ENCODE measurements at places on chromosomes 13 and 19.

DNA sequence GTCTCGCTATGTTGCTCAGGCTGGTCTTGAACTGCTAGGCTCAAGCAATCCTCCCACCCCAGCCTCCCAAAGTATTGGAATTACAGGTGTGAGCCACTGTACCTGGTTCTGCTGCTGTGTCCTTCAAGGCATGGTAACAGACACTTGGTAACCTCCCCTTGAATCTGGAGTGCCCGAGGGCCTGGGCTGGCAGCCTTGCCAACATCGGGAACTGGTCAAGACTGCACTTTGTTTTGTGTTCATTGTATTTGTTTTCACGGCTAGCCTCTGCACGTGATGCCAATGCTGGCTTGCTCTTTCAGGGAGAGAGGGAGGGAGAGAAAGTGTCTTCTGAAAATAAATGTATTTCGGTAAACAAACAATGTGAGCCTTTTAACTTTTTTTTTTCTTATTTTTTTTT, 12.0 kb downstream of the CERS4 start:
- DNase-seq, result peak; percentile 22

DNA sequence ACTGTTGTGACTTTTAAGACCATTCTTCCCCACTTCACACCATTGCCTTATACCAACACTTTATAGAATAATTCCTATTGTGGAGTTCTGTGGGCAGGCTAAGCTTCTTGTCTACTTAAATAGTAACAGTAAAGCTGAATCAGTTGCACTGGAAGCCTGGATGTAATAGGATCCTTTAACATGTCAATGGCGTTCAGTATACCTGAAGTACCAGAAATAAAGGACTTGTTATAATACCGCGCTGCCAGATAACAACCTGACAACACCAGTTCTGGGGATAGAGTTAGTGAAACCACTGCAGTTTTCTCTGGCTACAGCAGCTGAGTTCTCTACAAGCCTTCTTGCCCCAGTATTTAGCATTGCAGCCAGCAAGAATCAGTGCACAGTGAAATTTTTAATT, 52.0 kb upstream of the TNFRSF19 start:
- DNase-seq, result no peak

- no peak for DNase-seq
These were observed 1442.6 kb downstream of the SLITRK5 start for GRCh38 chr13:89113744-89114143.

GRCh38 chr19:30065680-30066606, 123.9 kb downstream of the URI1 start:
- DNase-seq, result no peak

- no peak for DNase-seq
These were observed 133.5 kb downstream of the TRPC4 start for GRCh38 chr13:37736045-37736444.

DNA sequence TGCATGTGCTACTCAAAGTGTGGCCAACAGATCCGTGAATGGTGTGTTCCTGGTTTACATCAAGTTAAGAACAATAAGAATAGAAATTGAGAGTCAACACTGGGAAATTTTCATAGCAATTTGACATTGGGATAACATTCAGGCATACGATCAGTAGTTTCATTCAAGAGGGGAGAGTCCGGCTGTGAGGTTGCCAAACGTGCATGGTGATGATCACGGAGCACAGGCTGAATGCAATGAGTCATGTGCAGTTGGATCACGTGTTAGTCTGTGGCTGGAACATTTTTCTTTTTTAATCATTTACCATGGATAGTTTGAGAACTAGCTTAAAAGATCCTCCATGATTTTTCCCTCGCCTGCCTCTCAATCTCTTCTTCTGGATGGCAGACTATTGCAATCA, 2.5 kb upstream of the DCT start:
- peak; percentile 15 for DNase-seq

- DNase-seq, result no peak
These were observed 11.7 kb downstream of the UGGT2 start for GRCh38 chr13:96041326-96042110.

- DNase-seq, result no peak
These were observed 5.3 kb upstream of the TCF3 start for GRCh38 chr19:1657746-1658145.

DNA sequence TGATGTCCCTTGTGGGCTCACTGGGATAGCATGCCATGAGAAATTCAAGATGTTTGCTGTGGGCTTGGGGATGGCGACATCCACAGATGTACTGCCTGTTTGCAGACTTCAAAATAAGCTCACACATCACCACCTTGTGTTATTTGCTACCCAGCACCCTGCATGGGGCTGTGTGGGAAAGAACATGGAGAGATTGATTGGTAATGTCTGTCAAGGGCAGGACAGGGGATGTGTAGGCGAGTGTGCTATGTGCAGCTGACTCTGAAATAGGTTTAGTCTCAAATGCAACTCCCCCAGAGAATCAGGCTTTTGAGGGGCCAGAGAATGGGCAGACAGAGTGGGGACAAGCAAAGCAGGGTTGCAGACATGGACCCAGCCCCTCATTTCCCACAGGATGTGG, 24.7 kb downstream of the PNPLA6 start:
- DNase-seq, result no peak

- DNase-seq, result peak; percentile 24
These were observed 10.1 kb downstream of the BCL3 start for GRCh38 chr19:44758596-44758995.

- DNase-seq, result no peak
These were observed 118.0 kb upstream of the ZNF536 start for GRCh38 chr19:30254158-30254557.

GRCh38 chr13:91323349-91323748, 24.1 kb upstream of the MIR17HG start:
- DNase-seq, result no peak

GRCh38 chr19:12293777-12294248, 870 bp downstream of the ZNF44 start:
- peak; percentile 94 for DNase-seq

GRCh38 chr13:36454987-36455386, 22.7 kb downstream of the CCNA1 start:
- DNase-seq, result no peak

DNA sequence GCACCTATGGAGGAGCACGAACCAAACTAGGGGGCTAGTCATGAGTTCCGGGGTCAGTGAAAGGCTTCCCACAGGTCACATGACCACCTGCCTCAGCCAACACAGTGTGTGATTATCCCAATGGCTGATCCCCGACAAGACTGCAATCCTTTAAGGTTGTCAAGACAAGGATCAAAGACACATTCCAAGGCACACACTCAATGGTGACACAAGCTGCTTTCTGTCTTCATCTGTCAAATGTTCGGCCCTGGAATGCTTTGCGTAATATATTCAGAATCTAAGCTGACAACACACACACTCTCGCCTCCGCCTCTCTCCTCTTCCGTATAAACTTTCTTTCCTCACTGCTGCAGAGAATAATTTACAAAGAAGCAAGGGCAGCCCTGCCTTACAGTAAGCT, 11.7 kb downstream of the RANBP3 start:
- DNase-seq, result no peak

GRCh38 chr19:38265213-38265861, 964 bp downstream of the SPINT2 start:
- peak; percentile 61 for DNase-seq

- peak; percentile 64 for DNase-seq
These were observed 28.9 kb upstream of the POSTN start for GRCh38 chr13:37627428-37627827.

GRCh38 chr13:56986121-56986520, 154.6 kb upstream of the PRR20A start:
- DNase-seq, result no peak

DNA sequence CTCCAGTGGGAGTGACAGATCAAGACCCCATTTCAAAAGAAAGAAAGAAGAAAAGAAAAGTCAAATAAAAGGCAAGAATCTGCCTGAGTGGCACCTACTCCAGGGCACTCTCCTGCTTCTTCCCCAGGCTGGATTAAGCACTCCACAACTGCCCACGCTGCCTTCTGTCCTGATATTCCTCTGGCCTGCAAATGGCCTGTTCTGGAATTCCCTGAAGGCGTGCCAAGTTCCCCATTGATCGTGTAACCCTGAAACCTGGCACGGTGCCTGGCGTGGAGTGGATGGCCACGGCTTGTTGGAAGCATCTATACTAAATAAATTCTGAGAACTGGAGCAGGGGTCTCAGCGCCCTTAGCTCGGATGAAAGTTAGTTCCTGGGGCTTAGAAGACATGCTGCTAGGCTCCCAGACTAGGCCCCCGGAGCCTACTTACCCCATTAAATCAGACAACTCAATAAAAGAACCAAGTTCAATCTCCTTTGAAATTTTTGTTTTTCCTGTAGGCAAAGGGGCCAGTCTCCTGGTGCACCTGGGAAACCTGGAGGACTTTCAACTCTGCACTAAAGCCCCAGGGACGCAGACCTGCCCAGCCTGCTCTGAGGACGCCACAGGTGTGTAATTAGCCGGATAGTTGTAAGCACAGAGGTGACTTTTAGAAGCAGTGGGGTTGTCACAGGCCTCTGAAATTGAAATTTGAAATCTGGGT, 21.9 kb downstream of the ANKRD27 start:
- DNase-seq, result no peak

DNA sequence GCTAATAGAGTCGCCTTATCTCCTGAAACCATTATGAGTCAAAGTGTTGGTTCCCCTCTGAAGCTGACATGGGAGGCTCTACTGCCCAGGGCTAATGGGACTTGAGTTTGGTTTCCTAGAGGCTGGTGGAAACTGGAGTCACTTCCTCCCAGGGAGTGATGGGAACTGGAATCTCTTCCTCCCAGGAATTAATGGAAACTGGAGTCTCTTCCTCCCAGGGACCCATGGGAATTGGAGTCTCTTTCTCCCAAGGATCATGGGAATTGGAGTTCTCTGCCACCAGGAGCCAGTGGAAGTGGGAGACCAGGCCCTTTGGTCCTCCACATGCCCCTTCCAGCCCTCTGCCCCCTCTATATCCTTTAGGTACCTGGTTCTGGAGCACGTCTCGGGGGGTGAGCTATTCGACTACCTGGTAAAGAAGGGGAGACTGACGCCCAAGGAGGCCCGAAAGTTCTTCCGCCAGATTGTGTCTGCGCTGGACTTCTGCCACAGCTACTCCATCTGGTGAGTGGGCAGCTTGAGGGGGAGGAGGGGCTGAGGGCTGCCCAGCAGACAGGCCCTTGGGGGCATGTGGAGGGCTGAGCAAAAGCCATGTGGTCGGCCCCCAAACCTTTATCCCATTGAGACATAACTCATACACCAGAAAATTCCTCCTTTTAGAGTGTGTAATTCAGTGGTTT, 5.5 kb downstream of the BRSK1 start:
- DNase-seq, result peak; percentile 29

DNA sequence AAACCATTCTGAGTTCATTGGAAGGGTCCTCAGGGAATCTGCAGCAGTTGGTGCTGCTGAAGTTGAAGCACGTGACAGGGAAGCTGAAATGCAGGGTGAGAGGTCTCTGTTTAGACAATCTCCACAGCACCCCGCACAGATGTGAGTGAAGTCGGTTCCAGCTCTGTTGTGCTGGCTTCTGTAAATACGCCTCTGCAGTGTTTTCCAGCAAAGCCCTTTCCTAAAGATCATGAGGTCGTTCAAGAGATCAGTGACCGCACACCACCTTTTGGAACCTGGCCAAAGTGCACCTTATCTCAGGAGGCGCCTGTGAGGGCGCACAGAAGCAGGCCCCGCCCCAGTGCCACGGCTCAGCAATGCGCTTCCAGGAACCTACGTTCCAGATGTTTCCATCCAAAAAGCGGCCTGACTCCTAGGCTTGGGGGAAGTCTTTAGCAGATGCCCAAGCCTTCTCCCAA, 10.8 kb downstream of the CUL4A start:
- DNase-seq, result no peak

GRCh38 chr19:52741951-52742485, 7.2 kb upstream of the ZNF611 start:
- DNase-seq, result no peak

DNA sequence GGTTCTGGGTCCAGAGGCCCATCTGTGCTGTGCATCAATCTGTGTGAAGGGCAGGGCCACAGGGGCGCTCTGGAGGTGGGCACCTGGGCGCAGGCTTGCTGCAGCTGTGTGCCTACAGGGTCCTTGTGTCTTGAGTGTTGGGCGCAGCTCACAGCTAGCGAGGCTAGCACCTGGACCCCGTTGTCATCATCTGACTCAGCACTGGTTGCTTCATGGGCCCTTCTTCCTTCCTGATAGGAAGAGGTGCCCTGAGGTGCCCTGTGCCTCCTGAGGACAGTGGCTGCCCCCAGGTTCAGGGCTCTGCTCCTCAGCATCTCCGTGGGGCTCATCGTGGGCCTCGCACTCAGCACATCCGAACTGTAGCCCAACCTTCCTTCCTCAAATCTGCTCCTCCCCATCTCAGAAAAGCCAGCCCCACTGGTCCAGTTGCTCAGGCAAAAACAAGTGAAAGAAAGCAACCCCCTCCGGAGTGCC, 54.8 kb downstream of the GATAD2A start:
- DNase-seq, result no peak

- peak; percentile 95 for DNase-seq
These were observed 86.2 kb upstream of the FRY start for GRCh38 chr13:31945202-31945961.

- no peak for DNase-seq
These were observed 2.7 kb upstream of the ZNF43 start for GRCh38 chr19:21838646-21839045.

GRCh38 chr13:99093997-99094396, 106.7 kb upstream of the UBAC2 start:
- DNase-seq, result no peak

GRCh38 chr19:678791-679388, 2.7 kb downstream of the FSTL3 start:
- no peak for DNase-seq

GRCh38 chr13:35914662-35915061, 216.5 kb downstream of the DCLK1 start:
- DNase-seq, result no peak

DNA sequence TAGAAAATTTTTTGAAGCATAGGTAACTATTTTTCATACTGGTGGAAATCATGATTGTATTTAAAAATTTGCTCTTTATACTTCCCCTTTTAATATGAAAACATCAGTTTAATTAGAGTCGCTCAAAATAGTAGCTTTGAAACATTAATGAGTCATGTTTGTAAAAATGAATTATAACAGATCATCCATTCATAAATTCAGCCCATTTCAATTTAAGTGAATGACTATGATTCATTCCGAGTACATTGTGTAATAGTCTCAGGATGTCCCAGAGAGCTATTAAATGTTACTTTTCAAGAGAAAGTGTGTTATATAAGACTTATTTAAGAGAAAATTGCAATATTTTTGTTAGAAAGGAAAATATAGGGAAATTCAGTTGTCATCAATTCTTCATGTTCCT, 111.0 kb downstream of the FNDC3A start:
- DNase-seq, result no peak

DNA sequence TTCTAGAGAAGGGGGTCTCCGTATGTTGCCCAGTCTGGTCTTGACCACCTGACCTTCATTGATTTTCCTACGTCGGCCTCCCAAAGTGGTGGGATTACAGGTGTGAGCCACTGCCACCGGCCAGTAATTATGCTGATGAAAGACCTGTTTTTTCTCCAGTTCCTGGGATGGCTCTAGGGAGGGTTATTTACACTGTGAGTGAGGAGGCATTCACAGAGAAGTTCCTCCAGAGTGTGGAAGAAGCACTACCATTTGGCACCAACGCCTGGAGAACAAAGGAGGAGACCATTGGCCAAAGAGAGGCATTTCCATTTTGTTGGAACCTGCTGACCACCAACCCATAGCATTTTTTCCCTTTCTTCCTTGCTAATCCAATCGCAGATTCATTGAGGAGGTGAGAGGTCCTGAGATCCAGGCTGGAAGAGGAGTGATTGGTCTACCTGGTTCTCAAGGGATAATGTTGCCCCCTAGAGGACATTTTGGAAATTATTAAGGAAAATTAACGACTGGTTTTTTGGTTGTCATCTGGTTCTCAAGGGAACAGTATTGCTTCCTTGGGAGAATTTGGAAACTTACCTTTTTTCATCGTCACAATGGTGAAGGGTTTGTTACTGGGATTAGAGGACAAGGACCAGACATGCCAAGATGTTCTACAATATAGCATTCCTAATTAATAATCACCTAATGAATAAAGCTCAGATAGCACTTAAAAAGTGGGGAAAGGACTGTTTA, 5.5 kb upstream of the SAE1 start:
- DNase-seq, result peak; percentile 90
